ENCODE measurements at places on chromosomes 6 and 20. TPM values are rescaled to one million over a fixed set of nuclear protein-coding genes. Genes with fewer than 3 reads are reported as not detected.

- DNase-seq, result no peak
Measured at GRCh38 chr6:154277629-154278017, 79.0 kb downstream of the IPCEF1 start.

GRCh38 chr20:14691994-14692393, 354.6 kb upstream of the FLRT3 start:
- DNase-seq, result no peak

DNA sequence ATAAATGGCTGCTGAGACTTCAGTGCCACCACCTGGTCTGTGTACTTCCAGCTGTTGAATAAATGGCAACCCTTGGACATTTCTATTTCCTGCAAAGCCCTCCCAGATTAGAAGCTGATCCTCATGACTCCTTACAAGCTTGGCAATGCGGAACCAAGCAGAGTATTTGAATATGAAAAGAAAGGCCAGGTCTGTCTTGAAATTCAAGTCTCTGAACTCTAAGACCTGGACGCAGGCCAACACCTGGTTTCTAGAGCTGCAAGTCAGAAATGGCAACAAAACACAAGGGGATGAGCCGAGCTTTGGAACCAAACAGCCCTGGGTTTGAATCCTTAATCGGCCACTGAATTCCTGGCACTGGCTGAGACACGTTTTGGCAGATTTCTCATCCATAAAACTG, 353.4 kb downstream of the PTPRT start:
- DNase-seq, result no peak

- DNase-seq, result no peak
Measured at GRCh38 chr6:75204959-75205775, 686 bp downstream of the COL12A1 start.

DNA sequence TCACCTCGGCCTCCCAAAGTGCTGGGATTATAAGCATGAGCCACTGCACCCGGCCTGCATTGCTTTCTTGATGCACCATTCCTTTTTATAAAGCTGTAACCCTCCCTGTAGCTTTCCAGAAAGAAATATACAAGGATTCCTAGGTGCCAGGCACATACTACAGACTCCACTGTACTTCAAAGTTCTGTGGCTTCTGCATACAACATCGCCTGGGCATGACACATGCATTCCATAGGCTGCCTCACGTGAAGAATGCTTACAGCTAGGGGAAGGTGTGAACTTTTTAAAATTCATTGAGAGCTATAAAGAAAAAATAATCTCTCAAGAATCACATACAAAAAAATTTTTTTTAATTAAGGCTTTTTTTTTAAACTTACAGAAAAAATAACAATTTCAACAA, 50.2 kb downstream of the TRAM2 start:
- DNase-seq, result no peak

GRCh38 chr6:38021029-38021428, 201.5 kb downstream of the ZFAND3 start:
- DNase-seq, result no peak

DNA sequence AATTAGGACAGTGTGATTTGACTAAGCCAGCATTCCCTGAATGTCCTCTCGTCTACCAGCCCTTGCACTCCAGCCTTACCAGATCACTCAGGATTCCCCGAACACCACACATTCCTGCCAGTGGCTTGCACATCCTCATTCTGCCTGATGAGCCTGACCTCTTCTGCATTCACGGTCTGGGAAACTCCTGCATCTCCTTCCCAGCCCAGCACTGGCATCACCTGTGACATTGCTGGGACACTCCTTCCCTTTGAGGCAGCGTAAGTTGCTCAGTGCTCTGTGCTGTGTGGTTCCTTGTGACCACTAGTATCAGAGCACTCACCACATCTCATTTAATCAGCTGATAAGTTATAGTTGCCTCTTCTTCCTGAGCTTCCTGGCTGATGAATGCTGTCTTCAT, 17.3 kb downstream of the NCOA7 start:
- DNase-seq, result no peak

GRCh38 chr20:61683721-61684120, 382.0 kb downstream of the TAF4 start:
- no peak for DNase-seq

DNA sequence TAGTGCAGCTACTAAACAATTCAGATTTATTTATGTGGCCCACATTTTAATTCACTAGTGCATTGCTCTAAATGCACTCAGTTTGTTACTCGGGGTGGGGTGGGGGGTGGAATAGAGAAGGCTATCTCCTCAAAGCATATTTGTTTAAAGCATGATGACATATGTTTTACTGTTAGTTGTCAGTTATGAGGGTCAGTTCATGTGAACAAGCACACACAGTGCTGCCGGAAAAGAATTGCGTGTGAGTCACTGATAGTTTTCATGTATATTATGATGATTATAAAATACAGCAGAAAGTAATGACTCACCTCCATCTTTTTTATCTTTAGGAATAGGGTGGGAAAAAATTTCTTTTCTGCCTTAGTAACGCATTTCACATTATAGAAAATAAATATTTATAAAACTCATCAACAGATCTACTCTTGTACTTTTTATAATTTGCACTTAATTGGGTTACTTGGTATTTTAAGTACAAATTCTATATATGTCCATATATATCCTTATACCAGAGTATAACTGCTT, 42.2 kb upstream of the STXBP5 start:
- DNase-seq, result no peak

- no peak for DNase-seq
Measured at GRCh38 chr6:126795161-126795560, 323.3 kb upstream of the RSPO3 start.

GRCh38 chr20:40952136-40952535, 76.5 kb upstream of the TOP1 start:
- no peak for DNase-seq

GRCh38 chr6:166484863-166485262, 101.6 kb downstream of the RAMACL start:
- DNase-seq, result no peak

GRCh38 chr6:41779336-41779735, 364 bp downstream of the FRS3 start:
- DNase-seq, result no peak

- DNase-seq, result no peak
Measured at GRCh38 chr6:4253604-4254231, 118.3 kb upstream of the ECI2 start.

DNA sequence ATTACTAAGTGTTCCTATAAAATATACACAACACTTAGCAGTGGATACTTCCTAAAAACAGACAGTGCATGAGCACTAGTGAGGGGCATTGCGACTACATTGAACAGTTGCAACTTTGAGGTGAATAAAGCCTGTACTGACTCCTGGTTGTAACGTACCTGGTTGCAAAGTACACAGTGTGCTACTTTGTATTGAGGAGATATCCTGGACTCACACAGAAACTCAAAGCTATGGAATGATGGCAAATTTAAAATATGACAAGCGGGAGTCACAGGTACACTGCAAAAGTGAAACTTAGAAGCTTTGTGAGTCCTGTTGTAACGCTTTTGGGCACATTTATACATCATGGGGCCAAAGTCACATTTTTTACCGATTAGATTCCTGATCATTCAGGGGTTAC, 55.6 kb upstream of the HLA-A start:
- no peak for DNase-seq

GRCh38 chr6:3159805-3160781, 2.7 kb upstream of the TUBB2A start:
- peak; percentile 62 for DNase-seq

DNA sequence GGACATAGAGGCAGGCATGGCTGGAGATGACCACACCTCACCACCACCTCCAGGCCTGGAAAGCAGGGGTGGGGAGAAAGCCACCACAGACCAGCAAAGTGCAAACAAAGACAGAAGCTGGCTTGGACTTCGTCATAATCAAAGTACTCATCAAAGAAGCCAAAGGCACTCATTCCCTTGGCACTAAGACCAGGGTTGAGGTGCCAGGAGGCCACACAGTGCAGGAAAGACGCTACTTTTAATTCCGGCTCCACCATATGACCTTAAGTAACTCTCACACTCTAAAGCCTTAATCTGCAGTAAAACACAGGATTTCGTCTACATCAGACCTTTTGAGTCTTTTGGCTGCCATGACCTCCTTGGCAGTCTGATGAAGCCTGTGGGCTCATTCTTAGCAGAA, 123.1 kb downstream of the HIVEP2 start:
- no peak for DNase-seq

DNA sequence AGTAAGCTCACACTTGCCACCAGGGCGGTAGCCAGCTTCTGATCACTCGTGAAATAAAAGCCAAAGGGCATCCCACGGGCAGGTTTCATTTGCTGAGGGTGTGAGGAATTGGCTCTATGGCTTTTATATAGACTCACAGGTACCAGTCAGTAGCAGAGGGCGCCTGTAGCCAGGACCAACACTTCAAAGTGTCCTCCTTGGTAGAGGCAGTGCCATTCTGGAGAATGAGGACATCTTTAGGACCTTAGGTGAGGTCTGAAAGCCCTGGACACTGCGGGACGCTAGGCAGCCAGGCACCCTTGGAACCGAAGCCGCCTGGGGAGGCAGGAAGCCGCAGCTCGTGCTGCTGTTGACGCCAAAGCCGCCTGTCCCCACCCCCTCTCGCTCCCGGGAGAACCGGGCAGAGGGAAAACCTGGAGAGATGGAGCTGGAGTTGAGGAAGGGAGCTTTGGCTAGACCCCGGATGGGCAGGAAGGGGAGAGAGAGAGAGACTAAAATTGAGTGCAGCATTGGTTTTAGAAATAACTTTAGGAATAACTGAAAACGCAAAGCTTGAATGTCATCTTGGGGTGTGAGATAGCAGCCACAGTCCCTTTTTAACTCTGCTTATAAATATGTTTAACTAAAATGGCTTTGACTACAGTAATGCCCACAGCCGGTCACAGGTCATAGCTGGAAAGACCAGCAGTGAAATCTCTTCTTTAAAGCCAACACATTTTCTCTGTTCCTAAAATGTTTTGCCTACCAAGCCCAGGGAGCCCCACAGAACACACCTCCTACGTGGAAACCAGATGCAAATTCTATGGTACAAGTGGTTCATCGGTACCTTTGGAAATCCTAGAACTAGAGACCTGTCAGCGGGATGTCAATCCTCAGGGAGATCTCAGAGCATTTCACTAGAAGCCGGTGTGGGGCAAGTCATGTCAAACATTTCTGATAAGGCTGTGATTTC, 128.5 kb upstream of the CDYL start:
- DNase-seq, result no peak

DNA sequence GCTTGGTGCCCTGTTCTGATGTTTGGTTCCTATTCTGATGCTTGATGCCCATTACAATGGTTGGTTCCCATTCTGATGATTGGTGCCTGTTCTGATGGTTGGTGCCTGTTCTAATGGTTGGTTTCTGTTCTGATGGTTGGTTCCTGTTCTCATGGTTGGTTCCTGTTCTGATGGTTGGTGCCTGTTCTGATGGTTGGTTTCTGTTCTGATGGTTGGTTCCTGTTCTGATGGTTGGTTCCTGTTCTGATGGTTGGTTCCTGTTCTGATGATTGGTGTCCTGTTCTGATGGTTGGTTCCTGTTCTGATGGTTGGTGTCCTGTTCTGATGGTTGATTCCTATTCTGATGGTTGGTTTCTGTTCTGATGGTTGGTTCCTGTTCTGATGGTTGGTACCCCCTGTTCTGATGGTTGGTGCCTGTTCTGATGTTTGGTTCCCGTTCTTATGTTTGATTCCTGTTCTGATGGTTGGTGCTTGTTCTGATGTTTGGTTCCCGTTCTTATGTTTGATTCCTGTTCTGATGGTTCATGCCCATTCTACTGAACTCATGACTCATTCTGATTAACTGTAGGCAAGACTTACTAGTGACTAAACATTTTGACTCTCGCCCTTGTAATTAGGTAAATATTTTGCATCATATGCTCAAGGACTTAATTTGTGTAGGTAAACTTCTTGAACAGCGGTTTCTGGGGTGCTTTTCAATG, 146.2 kb downstream of the DLL1 start:
- no peak for DNase-seq

GRCh38 chr6:95614094-95614493, 36.8 kb downstream of the MANEA start:
- no peak for DNase-seq

DNA sequence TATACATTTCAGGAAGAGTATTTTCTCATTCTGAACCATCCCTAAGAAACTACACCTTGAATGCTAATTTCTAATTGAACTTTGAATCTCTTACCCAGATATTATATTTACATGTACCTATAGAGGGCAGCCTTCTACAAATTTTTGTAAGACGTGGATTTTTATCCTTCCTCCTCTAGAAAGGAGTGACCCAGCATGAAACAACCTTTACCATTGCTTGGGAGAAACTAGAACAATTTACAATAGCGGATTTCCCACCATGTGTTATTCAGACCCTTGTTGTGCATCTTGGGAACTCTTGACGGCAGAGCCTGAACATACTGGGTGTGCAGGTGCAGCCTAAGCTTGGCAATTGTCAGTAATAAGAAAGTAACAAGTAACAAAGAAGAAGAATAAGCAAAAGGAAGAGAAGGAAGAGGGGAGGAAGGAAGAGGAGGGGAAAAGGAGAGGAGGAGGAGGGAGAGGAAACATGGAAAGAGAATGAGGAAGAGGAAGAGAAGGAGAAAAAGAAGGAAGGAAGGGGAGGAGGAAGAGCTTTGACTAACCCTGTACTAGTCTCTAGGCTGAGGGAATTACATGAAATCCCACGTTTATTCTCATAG, 10.8 kb upstream of the TAAR1 start:
- peak; percentile 53 for DNase-seq

DNA sequence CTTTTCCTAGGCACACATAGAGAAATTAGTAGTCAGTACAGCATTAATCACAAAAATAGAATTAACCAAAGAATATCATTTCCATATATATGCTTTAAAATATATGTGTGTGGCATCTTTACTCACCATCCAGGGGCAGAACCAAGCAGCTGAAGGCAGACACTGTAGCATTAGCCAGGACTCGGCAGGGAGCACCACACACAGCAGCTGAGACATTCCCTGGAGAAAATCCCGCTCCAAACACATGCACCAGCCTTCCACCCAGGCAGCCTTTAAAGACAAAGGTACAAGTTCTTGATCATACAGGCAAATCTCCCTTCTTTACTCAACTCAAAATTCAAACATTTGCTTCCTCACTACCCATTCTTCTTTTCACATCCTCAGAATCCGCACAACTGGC, 64.7 kb downstream of the PKHD1 start:
- no peak for DNase-seq

The HAO1 gene
- total RNA-seq, result not detected

The OOEP gene
- 0.69 TPM for total RNA-seq

The PPARD gene
- 37.3 TPM for total RNA-seq

The CRISP2 gene
- not detected for total RNA-seq

The KCNK15 gene
- not detected for total RNA-seq

The TMEM170B gene
- 0.27 TPM for total RNA-seq

The ULBP2 gene
- 9.7 TPM for total RNA-seq

The LST1 gene
- 12.9 TPM for total RNA-seq

The HUS1B gene
- 4.8 TPM for total RNA-seq

The MCCD1 gene
- total RNA-seq, result not detected

The COL21A1 gene
- not detected for total RNA-seq
